CD4-positive, alpha-beta T cell treated with Interleukin-6 for 4 hours (primary cell): ENCODE measurements at places on chromosomes 2 and 18.

DNA sequence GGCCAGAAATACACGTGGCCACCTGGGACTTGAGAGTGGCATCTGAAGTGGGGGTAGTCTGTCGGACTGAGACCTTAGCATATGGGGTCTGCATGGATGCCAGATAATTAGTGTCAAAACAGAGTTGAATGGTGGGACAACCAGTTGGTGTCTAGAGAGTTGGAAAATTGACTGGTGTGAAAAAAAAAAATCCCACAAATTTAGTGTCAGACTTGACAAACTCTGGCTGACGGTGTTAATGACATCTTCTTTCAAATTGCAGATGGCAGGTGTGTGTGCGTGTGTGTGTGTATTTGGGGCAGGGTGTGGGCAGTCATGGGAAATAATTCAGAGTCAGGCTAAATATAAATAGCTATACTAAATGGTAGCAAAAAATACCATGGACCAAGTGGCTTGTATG lies 365.4 kb upstream of the RGPD4 start:
- DNase-seq = no peak

- DNase-seq = no peak
Observed at GRCh38 chr2:113227290-113227689, 51.4 kb downstream of the PAX8 start.

- DNase-seq = no peak
Observed at GRCh38 chr2:172596776-172597175, 40.9 kb downstream of the PDK1 start.

- DNase-seq = no peak
Observed at GRCh38 chr2:45300026-45300750, 290.9 kb upstream of the SIX2 start.

DNA sequence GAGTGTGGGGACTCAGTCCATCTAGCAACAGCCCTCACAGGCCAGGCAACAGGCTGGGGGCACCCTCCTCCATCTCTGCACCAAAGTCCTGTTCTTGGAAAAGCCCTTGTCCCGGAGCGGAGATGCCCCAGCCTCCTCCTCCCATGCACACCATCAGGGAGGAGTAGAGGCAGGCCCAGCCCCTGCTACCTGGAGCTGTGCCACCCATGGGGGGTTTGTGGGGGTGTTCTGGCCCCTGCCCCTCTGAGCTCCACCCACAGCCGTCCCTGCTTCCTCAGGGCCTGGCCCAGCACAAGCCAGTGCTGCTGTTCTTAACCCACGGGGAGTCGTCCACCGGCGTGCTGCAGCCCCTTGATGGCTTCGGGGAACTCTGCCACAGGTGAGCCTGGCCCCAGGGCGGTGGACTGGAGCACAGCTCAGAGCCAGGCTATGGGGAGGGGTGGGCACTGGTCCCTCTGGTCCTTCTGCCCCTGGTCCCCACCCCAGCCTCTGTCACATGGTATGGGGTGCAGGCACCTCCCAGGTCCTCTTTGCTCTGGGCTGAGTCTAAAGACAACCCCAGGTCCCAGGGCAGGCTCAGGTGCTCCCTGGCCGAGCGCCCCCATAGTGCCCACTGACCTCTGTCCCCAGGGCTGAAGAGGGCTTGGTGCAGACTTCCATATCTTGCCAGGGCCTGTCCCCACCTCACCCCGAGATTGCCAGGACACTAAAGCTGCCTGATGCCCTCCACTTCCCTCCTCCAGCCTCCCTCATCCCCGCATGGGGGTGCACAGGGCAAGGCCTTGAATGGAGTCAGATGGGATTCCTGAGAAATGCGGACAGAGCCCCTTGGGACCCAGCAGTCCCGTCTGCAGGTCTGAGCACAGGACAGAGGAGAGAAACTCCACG lies 2.7 kb downstream of the AGXT start:
- no peak for DNase-seq

DNA sequence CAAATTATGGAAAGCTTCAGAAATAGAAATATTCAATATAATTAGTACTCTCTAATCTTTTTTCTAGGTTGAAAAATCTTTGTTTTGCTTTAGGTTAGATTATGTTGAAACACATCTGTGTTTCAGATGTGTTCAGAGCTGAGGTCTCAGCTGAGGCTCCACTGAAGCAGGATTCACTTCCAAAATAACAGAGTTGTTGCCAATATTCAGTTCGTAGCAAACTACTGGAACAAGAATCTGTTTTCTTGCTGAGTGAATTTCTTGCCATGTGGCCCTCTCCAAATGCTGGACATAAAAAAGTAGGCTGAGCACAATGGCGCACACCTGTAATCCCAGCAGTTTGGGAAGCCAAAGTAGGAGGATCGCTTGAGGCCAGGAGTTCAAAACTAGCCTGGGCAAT lies 8.7 kb downstream of the PHOSPHO2 start:
- DNase-seq = no peak

GRCh38 chr18:55147791-55148190 lies 188.5 kb upstream of the CCDC68 start:
- no peak for DNase-seq

- peak; percentile 2 for DNase-seq
Observed at GRCh38 chr2:203155406-203155805, 83.4 kb upstream of the CYP20A1 start.

GRCh38 chr2:70570041-70570661 lies 16.5 kb upstream of the TGFA start:
- DNase-seq = no peak

- DNase-seq = peak; percentile 22
Observed at GRCh38 chr2:216082805-216083204, 1.1 kb downstream of the TMEM169 start.

DNA sequence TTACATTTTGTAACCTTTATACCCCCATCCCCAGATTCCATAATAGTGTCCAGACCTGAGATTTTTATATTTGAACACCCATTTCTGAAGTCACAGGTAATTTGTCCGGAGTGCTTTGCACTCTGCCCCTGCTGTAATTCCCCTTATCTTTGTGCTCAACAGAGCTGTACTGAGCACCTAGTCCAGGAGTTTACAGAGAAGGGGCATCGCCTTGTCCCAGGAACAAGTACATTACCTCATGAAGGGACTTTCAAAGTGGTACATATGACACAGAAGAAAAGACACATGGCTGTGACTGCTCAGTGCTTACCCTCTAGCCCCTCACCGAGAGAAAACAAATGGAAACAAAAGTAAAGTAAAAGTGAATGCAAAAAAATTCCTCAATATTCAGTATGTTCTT lies 373.5 kb downstream of the SOX11 start:
- no peak for DNase-seq

DNA sequence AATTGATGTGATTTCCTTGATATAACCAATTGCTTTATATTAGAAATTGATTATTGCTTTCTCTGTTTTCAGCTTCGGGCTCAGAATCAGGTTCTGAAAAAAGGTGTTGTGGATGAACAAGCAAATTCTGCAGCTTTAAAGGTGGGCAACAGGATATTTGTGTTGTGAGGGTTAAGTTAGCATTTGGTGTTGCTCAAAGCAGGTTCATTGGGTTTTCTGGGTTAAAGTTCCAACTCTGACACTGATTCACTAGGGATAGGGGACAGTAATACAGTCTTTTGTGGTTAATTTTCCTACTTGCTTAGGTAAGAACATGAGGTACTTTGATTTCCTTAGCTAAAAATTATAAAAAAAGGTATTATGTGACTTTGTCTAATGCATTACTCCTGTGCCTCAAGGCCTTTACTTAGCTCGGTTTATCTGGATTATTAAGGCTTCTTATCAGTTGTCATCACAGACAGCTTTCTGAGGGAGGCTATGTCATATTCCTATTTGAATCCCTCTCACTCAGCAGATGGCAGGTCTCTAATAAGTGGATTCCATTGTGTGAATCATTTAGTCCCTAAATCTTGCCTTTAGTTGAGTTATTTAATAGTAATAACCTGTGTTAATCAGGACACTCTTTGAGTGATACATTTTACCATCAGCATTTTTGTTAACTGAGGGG lies 78.9 kb upstream of the STON1 start:
- no peak for DNase-seq

GRCh38 chr2:74017223-74017622 lies 32.5 kb downstream of the TET3 start:
- DNase-seq = no peak

DNA sequence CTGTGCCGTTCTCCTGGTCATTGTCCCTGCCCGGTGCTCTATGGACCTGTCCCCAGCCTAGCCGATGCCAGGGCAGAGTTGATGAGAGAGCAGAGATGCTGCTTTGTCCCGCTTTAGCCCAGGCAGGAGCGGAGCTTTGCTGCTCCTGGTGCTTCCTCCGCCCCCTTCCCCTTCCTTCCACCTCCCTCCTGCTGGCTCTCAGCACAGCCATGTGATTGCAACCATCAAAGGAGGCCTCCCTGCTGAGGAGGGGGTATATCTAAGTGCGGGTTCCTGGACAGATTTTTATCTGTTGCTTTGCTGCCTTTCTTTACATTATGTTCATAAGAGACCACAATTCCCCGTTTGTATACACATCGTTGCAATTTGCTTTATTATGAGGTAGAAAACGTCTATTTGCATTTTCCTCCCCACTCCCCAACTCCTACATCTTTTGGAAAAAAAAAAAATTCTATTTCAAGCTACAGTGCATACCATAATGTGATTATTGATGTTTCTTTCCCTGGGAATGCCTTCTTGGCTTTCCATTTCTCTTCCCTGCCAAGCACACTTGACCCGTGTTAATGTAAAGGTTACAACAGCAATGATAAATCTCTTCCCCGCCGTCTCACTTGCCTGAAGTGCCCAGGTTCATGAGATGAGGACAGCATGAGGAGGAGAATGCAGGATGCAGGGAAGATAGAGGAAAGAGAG lies 25.4 kb downstream of the ALPK2 start:
- peak; percentile 38 for DNase-seq

DNA sequence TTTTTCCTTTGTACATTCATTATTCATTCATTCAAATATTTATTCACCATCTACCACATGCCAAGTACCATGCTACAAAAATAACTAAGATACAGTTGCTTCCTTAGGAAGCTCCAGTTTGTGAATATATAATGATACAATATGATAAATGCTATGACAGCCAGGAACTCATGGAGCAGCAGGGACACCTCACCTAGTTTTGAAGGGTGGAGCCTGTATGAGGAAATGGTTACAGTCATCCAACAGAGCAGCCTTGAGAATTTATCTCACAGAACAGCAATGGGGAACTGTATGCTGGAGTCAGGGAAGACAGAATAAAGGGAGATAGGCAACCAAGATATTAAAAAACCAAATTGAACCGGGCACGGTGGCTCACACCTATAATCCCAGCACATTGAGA lies 124.0 kb downstream of the OSBPL1A start:
- no peak for DNase-seq

DNA sequence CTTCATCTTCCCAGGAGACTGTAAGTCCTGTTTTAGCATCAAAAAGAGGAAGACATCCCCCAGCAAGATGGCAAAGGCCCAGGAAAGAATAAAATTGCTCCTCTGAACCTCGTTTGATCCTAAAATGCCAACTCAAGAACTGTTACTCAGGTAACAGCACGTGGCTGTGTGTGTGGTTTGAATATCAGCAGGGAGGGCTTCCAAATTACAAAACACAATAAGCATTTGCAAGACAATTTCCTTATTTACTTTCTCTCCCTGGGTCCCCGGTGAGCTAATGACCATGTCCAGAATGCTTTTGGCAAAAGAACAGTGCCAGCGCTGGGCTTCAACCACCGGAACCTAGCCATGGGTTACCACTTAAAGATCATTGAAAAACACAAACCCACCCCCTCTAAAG lies 163.6 kb downstream of the C1D start:
- DNase-seq = no peak

- DNase-seq = no peak
Observed at GRCh38 chr2:26000561-26001082, 18.3 kb upstream of the KIF3C start.

- no peak for DNase-seq
Observed at GRCh38 chr18:76223403-76223802, 271.6 kb downstream of the ZNF516 start.
